ENCODE measurements at places on chromosomes 5 and 9.

DNA sequence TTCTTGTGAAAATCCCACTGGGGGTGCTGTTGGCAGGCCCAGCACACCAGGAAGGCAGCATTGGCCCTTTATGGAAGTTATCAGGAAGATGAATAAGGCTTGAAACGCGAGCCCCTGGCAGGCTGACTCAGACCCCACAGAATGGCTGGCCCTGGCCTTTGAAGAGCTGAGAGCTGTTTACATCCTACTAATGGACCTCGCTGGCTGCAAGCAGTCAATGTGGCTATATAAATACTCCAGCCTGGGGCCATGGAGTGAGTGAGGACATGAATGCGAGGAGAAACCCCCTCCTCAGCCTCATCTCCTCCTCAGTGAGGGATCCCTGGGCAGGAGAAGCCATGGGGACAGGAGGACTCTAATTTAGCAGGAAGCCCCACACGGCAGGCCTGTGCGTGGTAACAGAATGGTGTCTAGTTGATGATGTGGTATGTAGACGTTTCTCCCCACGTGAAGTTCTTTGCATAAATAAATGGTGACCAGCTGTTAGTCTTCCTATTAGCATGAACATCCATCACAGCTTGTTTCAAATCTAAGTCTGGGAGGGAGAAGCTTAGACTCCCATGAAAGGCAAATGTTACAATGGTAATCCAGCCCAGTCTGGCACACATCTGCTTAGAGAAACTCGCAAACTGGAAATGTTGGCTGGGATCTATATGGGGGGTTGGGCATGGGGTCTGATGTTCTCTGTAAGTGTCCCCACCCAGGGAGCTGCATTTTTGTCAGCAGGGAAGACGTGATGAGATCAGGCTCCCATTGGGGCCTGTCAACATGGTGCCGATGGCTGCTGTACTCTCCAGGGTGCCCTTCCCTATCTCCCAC lies 175.1 kb upstream of the PITX1 start:
- DNase-seq = no peak

DNA sequence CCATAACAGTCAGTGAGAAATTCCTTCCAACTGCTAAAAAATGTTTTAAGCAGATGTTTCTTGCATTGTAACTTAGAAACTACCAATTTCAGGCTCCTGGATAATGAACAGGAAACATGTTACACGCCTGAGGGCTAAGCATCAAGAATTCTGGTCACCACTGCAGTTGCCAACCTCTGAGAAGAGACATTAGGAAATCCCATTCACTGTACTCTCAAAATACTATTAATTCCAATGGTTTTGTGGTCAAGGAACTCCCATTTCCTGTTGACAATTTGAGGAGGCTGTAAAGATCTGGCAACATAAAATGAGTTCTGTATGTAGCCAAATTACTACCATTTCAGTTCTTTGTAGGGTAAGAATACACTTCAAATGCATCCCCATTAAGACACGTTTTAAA lies 456.0 kb upstream of the MEF2C start:
- no peak for DNase-seq

GRCh38 chr5:176724472-176724871 lies 77.2 kb downstream of the TSPAN17 start:
- no peak for DNase-seq

- DNase-seq = no peak
Observed at GRCh38 chr5:173670130-173670651, 53.7 kb upstream of the BOD1 start.

DNA sequence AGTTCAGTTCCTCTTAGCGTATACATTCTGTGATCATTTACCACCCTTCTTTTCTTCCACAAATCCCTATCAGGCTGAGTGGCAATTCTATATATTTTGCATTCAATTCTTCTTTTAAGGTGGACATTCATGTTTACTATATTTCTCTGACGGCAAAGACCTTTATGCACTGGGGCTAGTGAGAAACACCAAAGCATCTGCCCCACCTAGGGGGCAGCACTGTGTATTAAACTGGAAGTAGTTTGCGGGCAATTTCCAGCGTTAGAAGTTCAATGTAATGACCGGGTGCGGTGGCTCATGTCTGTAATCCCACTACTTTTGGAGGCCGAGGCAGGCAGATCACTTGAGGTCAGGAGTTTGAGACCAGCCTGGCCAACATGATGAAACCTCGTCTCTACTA lies 27.9 kb upstream of the FBXL7 start:
- DNase-seq = no peak

DNA sequence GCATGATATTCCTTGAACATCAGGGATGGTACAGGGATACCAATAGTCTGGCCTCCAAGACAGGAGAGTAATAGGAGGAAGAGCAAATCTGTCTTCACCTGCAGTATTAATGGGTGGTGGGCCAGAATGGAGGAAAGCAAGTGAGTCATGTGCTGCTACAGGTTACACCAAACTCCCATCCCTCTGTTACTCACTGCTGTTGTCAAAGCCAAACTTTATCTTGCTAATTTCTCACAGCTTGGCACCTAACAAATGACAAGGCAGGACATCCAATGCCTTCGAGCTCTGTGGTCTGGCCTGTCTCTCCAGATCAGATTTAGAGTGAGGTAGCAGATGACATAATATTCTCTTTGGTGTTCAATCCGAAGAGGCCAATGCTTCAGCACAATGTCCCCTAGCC lies 26.8 kb downstream of the PLAC8L1 start:
- no peak for DNase-seq

- DNase-seq = no peak
Observed at GRCh38 chr5:8993031-8993430, 552.8 kb downstream of the SEMA5A start.

DNA sequence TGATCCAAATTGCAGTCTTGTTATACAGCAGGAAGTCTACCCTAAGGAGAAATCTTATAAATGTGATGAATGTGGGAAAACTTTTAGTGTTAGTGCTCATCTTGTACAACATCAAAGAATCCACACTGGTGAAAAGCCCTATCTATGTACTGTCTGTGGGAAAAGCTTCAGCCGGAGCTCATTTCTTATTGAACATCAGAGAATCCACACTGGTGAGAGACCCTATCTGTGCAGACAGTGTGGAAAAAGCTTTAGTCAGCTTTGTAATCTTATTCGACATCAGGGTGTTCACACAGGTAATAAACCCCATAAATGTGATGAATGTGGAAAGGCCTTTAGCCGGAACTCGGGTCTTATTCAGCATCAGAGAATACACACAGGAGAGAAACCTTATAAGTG lies 10.4 kb downstream of the ZNF189 start:
- no peak for DNase-seq

DNA sequence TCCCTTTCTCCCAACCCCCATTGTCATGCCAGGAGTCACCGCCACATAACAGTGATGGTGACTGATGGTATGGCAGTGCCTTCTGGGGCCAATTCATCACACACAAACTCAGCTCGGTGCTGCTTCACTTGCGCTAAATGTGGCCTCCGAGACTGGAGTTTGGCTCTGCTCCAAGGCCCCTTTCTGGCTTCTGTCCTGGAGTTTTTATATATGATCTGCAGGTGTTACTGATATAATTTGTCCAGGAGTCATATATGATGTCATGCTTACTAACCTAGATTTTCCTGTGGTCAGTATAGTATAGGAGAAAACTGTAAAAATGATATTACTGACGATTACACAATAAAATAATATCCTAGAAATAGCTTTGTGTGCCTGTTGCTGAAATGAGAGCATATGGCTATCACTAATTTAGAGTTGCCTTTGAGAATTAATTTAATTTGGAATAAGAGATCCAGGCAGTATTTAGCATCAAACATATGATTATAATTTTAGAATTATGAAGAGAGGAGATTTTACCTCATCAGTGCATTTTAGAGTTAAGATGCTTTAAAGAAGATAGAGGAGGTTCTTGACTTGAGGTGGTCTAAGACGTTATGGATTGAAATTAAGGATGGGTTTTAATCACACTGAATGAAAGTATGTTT lies 334.1 kb upstream of the CD180 start:
- DNase-seq = no peak

- DNase-seq = no peak
Observed at GRCh38 chr5:122083535-122083934, 5.5 kb upstream of the LOX start.

DNA sequence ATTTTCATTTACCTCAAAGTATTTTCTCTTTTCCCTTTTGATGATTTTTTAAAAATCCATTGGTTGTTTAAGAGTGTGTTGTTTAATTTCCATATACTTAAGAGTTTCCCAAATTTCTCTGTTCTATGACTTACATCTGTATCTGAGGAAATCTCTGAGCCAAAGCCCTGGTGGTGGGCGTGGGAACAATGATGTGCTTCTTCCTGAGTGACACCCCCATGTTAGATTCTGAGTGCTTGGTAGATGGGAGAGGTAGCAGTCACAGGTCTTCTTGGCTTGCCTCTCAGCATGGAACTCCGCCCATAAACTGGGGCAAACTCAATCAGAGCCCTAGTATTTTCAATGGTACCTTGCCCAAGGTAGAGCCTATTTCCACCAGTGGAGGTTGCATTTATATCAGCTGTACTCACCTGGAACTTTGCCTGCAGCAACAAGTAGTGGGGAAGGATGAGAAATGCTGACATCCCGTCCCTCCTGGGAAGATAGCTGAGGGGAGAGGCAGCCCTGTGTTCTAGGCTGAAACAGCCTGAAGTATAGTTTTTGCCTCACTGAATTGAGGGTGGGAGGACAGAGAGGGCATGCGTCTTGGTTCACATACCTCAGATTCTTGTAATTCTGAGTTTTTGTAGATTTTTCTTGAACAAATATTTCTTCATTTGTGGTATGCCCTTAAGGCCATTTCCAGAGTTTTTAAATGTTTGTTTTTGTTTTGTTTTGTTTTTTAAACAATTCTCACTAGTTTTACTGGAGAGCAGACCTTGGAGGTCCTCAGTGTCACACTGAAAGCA lies 26.4 kb downstream of the C9orf43 start:
- DNase-seq = no peak

- no peak for DNase-seq
Observed at GRCh38 chr9:21265421-21266189, 25.8 kb upstream of the IFNA14 start.

DNA sequence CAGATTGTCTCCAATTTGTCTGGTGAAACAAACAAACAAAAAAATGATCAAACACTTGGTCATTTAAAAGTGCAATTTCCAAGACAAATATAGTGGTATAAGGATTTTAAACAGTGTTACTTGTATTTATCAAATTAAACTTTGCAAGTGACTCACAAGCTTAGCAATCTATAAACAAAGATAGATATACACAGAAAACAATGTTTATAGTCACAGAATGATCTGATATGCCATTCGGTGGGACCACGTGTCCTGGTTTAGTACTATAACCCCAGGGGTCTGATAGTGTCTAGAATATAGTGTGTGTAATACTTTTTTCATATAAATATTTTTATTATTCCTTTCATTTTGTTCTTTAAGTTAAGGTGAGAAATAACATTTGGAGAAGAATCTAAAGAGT lies 91.3 kb downstream of the DPYSL3 start:
- DNase-seq = no peak

DNA sequence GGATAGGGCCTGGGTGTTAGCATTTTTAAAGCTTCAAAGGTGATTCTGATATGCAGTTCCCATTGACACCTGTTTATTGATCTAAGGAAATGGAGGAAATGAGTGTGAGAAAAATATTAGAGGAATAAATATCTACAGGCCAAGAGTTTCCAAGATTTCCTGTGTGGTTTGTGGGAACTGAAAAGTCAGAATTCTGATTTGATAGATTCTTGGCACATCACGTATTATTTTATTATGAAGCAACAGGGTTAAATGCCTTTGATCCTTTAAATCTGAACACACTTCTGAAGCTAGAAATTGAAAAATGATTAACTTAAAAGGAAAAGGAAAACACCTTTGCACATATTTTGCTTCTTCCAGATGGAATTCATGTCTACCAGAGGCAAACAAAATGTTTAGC lies 113.7 kb downstream of the CD180 start:
- DNase-seq = no peak

- no peak for DNase-seq
Observed at GRCh38 chr5:92941806-92942205, 639.2 kb downstream of the NR2F1-AS1 start.

DNA sequence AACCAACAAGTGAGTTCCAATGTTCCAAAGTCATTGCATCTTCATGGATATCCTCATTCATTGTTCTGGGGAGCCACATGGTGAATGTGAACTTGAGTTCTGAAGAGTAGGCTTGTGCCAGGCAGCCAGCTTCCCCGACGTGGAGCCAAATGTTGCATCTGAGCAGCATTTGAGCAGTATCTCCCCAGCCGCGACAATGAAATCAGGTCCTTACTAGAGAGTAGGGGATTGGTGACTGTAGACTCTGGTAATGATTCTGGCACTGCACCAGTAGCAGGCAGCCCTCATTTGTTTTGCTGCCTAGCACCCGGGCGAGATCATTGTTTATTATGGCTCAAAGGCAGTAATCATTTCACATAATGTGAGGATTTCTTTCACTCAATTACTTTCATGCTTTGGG lies 451.4 kb upstream of the C9orf72 start:
- DNase-seq = no peak

- no peak for DNase-seq
Observed at GRCh38 chr9:20355022-20355421, 267.3 kb downstream of the MLLT3 start.

DNA sequence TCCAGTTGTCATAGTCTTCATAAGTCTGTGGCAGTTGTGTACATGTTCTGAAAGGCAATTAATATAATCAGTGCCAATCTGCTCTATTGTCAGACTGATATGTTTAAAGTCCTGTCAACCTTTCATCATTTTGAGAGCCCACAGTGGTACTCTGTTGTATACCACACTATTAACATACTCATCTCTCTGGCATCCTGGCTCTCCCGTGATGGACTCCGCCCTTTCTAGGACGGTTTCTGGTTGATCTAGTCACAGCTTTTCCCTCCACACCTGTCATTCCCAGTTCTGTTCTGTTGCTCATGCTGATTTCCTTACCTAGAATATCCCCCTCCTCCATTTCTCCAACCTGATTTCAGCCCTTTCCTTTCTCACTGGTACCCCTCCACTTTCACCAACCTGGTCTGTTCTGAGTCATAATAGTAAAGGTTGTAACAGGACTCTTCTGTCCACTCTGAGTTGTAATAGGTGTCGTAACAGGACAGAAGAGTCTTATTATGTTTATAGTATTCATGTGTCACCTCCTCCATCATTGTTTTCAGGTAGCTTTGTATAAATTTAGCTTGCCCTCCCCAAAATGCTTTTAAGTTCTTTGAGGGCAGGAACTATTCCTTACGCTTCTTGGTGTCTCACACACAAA lies 4.1 kb downstream of the PTCD2 start:
- DNase-seq = no peak

DNA sequence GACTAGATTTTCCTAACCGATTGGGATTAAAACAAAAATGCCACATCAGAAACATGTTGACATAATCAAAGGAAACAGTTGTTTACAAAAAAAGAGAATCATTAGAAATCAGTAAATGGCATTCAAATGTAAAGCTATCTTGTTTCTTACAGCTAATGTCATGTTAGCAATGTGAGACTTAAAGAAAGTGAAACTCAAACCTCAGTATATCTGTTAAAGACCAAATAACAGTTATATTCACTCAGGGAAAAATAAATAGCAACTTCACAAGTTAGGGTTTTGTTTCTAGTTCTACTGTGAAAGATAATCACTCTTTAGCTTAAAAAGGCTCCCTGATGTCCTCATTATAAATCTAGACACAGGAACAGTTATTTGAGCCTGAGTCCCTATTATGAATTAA lies 189.3 kb upstream of the EFNA5 start:
- DNase-seq = no peak
